ENCODE measurements at places on chromosomes 2 and 18.

GRCh38 chr2:42792087-42792582 is 248 bp downstream of the HAAO start:
- DNase-seq, result no peak

- DNase-seq, result no peak
These were observed 47.3 kb upstream of the B3GNT7 start for GRCh38 chr2:231348173-231348572.

- DNase-seq, result no peak
These were observed 24.5 kb downstream of the TYMS start for GRCh38 chr18:681985-682384.

DNA sequence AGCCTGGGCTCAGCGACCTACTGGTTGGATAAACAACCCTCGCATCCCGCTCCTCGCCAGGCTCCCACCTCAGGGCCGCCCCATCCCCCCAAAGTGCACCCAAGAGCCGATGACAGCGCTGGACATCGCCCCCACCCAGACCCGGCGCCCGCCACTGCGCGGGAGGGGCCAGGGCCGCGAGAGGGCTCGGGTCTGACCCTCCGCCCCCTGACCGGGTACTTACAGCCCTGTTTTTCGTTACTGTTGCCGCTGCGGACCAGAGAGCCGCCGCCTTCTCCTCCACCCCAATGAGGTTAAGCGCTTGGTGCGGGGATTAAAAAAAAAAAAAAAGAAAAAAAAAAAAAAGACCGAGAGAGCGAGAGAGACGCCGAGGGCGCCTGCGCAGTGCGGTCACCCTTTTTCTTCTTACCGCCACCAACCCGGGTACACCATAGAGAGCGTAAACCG is at the start of gene CLASP1:
Gene CLASP1 (minus strand): TSS at position 314 of the 447 bp plus-strand sequence. CDS start 43,567 bp downstream, outside the sequence.
- DNase-seq, result no peak

Data from neural progenitor cell (in vitro differentiated cells).